ENCODE measurements at places on chromosomes 2 and 18.

DNA sequence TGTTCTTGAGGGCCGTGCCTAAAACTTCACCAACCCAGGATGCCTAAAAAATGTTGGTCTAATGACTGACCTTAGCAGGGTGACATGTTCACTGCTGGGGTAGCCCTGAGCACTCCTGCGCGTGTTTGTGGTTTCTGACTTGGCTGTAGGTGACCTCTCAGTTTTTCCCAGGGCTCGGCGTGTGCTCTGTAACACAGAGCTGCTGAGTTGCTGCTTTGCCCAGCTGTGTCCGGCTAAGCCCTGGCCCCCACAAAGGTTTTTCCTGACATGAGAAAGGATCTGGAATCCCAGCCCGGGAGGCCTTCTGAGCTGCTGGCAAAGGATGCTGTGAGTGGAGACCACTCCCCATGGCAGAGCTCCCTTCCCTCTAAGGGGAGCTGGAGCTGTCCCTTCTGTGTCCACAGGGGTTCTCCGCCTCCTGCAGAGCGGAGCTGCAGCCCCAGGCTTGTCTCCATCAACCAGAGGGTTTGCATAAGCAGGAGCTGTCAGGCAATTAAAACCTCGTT, 52.7 kb downstream of the CRIM1 start:
- no peak for DNase-seq

GRCh38 chr2:218892693-218893348, 12.2 kb downstream of the WNT10A start:
- DNase-seq: peak; percentile 48

- no peak for DNase-seq
Observed at GRCh38 chr18:9637036-9637767, 22.8 kb upstream of the PPP4R1 start.

- DNase-seq: no peak
Observed at GRCh38 chr2:96747061-96747617, 7.3 kb upstream of the LMAN2L start.

- DNase-seq: peak; percentile 47
Observed at GRCh38 chr2:105398336-105399206, at the start of gene FHL2. TSS of gene FHL2 (minus strand) at chr2:105399051. CDS start at chr2:105386516, 12,535 bp downstream.

GRCh38 chr2:66512626-66513025, 77.7 kb downstream of the MEIS1 start:
- no peak for DNase-seq

DNA sequence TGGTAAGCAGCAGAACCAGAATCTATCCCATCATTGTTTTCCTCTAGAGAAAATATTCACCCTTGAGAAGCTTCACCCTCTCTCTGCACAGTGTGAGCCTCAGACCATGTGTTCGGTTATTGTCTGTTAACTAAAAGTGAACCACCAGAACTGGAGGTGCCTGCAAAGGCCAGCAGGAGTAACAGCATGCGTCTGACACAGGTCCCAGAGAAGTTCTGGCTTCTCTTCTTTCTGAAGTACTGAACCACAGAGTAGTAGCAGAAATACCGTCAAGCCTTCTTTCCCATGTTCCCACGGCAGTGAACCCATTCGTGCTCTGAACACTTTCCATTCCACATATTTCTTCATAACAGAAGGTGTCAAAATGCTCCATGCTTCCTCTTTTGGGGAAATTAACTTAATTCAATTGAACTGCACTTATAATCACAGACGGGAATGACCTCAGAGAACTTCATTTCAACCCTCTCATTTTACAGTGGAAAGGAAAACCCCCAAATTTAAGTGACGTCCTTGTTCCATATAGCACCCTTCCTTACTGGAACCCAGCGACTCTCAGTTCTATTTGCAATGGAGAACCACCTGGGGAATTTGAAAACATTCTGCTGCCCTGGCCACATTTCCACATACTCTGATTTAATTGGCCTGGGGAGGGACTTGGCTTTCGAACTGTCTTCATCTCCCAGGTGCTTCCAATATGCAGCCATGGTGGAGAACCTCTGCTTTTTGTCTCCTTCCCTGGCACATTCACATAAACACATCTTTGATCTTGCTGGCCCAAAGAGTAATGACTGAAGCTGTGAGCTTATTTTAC, 519.1 kb downstream of the RNF144A start:
- no peak for DNase-seq

- no peak for DNase-seq
Observed at GRCh38 chr2:230779126-230779525, 66.5 kb downstream of the CAB39 start.

DNA sequence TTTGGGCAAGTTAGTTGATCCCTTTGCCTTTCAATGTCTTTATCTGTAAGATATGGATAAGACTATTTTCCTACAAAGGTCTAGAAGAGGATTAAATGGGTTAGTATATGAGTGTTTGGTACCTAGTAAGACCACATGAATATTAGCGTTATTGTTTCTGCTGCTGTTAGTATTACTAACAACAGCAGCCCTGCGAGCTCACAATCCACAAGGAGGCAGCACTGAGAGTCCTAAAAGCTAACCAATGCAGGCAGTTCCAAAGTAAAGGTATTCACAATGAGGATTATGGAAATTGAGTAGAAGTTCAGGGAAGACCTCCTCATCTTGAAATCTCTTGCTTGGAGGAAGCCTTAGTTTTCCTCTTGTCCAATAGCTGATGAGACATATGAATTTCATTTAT, 248.9 kb downstream of the TDRD15 start:
- DNase-seq: no peak

GRCh38 chr2:1775511-1776035, 31.3 kb upstream of the PXDN start:
- no peak for DNase-seq

DNA sequence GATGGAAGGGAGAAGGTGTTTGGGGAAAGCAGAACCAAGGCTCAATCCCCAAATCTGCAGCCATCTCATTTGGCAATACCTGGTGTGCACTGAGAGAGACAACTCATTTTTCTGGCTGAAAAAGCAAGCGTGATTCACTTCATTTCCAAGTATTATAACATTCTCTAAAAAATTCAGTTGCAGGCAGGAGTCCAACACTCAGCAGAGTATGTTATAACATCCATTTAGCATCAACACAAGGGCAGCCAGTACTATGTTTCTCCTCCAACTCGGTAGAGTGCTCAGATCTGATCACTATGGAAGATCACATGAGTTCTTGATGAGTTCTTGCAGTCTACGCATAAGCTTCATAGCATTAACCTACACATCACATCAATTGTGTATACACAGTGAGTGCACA, 99.4 kb upstream of the PID1 start:
- DNase-seq: no peak

DNA sequence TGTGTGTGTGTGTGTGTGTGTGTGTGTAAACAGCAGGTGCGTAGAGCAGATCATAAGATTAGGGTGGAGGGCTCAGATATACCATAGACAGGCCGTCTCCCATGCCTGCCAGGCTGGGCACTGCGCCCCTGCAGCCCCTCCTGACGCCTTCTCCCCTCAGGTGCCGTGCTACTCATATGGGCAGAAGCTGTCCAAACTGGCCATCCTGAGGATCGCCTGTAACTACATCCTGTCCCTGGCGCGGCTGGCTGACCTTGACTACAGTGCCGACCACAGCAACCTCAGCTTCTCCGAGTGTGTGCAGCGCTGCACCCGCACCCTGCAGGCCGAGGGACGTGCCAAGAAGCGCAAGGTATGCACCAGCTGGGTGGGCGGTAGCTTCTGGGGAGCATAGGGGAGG, 10.0 kb downstream of the ATOH8 start:
- no peak for DNase-seq

- no peak for DNase-seq
Observed at GRCh38 chr2:30269771-30270145, 38.4 kb downstream of the LBH start.

DNA sequence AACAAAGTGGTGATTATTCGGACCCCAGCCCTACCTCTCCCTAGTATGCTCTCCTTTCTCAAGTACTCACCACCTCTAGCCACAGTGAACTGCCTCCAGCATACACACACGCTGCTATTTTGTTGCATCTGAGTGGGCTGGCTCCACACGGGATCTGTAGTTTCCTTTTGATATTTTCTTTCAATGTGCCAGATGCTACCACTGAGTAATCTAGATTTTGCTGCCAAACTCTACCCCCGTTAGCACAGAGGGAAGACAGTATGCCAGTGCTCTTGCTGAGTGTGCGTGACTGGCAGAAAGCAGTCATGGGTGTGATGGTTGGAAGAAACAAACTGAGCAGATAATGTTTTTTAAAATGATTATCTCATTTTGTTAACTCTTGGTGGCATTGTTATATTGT, 11.6 kb downstream of the CFLAR start:
- DNase-seq: peak; percentile 15

DNA sequence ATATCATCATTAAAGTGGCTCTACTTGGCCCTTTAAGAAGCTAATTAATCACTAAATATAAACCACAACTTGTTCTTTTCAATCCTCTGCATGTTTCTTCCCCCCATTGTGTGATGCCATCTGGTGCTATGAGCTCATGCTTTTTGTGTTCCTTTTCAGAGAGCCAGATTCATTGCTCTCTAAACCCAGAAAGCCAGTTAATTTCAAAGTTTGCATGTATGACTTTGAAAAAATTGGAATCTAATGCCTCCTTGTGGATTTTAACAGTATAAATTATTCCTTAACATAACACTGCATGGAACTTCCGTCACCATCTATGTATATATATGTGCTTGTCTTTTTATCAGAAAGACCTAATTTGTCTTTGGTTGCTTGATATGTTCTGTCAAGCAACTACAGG, 31.1 kb downstream of the TMEM178A start:
- no peak for DNase-seq

DNA sequence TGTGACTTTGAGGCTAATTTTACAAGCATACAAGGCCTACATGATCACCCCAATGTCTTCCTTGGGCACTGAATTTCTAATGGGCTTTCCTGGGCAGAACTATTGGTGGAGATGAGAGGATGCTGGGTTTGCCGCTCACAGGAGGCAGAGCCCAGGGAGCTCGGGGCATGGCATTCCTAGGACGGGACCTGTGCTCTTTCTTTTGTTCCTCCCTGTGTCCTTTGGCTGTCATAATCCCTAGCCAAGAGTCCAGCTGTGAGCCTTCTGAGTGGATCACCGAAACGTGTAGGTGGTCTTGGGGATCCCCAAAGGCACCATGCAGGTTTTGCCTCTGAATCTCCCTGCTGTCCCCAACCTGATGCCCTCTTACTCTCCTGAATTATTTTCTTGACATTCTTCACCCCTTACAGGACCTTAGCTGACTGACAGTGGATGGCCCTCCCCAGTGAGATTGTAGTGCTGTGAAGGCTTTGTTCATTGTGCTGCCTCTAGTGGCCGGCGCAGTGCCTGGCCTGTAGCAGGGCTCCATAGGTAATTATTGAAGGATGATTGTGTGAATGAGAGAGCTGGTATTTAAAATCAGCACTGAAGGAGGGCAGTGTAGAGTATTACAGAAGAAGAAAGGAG, 221.9 kb downstream of the ZNF407 start:
- no peak for DNase-seq

DNA sequence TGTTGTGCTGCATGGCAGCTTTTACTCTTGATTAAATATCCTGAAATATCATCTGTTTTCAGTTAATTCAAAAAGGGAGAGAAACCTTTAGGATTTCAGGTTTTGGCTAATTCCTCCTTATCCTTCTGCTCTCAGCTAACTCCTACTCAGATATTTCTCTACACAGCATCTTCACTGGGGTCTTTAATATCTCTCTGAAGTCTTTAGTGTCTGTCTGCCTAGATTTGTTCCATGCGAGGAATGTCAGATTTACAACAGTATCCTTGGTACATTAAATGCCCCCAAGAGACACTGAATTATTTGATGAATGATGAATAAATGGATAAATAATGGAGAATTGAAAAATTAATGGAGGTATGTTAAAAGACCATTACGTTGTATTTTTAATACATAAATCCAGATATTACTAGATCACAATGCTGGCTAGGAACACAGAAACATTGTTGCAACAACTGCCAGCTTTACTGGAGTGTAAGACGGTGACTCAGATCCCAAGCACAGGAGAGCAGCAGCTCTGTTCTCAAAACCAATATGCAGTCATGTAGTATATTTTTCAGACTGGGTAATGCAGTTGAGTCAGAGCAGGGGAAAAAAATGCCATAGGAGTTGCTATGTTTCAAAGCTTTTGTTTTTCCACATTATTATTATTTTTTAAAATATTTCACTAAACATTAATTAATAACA, 388.0 kb upstream of the SYT4 start:
- no peak for DNase-seq

DNA sequence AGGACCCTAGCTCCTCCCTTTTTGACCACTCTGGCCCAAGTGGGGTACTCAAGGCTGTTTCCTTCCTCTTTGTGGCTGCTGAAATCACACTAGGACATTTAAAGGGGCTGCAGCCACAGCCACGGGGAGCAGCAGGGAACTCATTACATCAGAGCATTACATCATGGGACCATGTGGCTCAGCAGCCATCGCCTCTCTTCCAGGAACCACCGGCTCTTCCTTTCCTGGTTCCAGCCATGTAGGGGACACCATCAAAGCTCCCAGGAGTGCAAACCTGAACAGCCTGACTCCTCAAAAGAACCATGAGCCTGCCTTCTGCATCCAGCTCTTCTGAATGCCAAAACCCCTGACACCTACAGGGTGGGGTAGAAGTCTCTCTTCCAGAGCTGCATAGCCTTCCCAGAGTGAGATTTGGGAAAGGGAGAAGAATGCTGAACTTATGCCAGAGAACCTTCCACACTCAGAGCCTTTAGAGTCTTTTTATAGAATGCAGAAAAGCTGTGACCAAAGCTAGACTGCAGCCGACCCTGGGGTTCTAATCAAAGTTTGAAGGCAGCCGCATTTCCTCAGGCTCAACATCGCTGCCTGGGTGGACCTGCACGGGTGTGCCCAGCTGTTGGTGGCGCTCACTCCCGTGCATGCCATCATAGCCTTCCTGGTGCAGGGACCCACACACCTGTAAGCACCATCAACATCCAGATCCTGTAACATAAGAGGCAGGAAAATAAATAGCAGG, 121.7 kb downstream of the KLHL29 start:
- DNase-seq: no peak

DNA sequence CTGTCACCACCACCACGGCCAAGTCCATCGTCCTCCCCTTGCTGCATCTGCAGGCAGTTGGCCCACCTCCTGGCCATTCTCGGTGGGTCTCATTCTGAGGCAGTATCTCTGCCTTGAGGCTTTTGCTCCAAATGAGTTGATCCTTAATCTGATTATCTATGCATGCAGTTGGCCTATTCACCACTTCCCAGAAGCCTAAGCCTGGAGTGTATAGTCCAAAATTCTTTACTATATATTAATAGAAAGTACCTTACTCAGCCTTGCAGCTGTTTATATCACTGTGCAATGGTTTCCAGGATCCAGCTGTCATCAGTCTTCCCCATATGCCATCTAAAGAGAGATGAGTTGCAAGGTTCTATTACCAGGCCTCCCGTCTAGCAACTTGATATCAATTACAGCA, 292.4 kb downstream of the SS18 start:
- DNase-seq: no peak

- DNase-seq: no peak
Observed at GRCh38 chr2:215435280-215435869, 493 bp downstream of the FN1 start.

- no peak for DNase-seq
Observed at GRCh38 chr2:71783215-71783614, 329.9 kb downstream of the DYSF start.

- no peak for DNase-seq
Observed at GRCh38 chr2:238974501-238975166, 126.7 kb downstream of the TWIST2 start.
